ENCODE measurements at places on chromosomes 2 and 18.

DNA sequence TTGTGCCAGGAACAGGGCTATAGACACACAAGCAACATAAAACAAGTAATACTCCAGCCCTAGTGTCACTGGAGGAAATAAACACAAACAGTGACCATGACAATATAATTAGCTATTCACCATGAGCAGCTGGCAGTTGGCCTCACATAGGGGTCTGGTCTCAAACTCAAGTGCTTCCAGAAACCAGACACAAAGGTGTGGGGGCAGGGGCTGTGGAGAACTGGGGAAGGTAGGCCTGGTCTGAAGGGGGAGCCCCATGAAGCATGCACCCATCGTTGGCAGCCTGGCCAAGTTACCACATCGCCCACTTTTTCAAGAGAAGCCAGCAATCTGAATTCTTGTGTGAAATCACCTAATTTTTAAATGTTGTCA, 49.5 kb upstream of the SP3 start:
- no peak overlapping the region for H3K4me3 ChIP-seq
- no peak for DNase-seq
- H3K27ac ChIP-seq: no peak overlapping the region
- H3K36me3 ChIP-seq: no peaks in the 10 kb centered on the region
- peaks cover 7% of the 10 kb centered on the region for H3K4me1 ChIP-seq

GRCh38 chr2:138101718-138102117, 137.4 kb downstream of the HNMT start:
- no peaks in the 10 kb centered on the region for H3K36me3 ChIP-seq
- H3K27ac ChIP-seq: no peak overlapping the region
- no peak for DNase-seq
- no peak overlapping the region for H3K4me3 ChIP-seq
- H3K4me1 ChIP-seq: no peaks in the 10 kb centered on the region

GRCh38 chr2:70391988-70392387, 90.1 kb upstream of the FAM136A start:
- no peak for DNase-seq
- no peak overlapping the region for H3K27ac ChIP-seq
- H3K4me1 ChIP-seq: no peaks in the 10 kb centered on the region

DNA sequence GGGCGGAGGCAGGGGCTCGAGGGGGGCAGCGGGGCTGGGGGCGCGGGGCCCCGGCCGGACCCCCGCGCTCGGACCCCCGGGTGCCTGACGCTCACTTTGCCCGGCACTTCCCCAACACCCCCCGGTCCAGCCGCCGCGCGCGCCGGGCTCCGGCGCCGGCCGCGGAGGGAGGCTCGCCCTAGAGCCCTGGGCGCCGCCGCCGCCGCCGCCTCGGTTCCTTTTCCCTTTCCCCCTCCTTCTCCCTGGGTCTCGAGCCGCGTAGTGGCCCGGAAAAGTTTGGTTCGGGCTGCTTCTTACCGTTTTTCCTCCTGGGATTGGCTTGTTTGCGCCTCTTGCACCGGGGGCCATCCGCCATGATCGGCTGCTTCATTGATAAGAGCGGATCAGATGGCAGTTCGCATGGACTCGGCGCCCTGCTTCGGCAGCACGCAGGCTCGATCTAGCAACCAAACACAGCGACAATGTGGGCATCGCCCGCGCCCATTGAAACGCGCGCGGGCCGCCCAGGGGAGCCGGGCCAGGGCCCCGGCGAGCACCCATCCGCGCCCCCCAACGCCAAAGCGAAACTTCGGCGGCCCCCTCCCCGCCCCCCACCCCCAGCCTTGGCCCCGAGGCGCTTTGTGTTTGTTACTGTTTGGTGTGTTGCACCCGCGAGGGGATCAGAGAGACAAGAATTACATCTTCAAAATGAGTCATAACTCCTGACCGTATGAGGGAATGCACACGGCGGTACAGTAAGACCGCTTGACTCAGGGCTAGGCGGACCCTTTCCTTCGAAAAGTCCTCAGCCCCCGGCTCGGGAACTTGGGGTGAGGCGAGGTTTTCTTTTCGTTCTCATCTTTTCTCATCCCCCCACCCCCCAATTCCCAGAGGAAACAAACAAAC, 2.7 kb downstream of the ZEB2 start:
- H3K27me3 ChIP-seq: peaks cover 51% of the 10 kb centered on the region
- no peak overlapping the region for H3K27ac ChIP-seq
- peak overlapping the region; percentile 65 for H3K4me3 ChIP-seq
- no peak for DNase-seq

- no peak for DNase-seq
- no peak overlapping the region for H3K4me3 ChIP-seq
- H3K27me3 ChIP-seq: no peaks in the 10 kb centered on the region
- no peak overlapping the region for H3K27ac ChIP-seq
- no peaks in the 10 kb centered on the region for H3K4me1 ChIP-seq
These were observed 607.1 kb downstream of the ADCYAP1 start for GRCh38 chr18:1511619-1512311.

DNA sequence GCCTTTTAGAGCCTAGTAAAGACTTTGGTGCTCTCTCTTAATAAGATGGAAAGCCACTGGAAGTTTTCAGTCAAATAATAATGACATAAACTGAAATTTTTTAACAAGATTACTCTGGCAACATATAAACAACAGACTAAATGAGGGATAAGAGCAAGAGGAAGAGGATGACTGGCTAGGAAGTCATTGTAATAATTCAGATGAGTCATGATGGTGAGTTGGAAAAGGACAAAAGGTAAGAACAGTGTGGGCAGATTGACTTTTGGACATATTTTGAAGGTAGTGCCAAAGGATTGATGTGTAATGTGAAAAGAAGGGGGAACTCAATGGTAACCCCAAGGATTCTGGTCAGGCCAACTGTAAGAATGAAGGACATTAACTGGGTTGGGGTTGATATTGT, 310.3 kb downstream of the NOL4 start:
- no peaks in the 10 kb centered on the region for H3K4me1 ChIP-seq
- no peaks in the 10 kb centered on the region for H3K27me3 ChIP-seq
- no peaks in the 10 kb centered on the region for H3K36me3 ChIP-seq
- H3K4me3 ChIP-seq: no peak overlapping the region
- no peak overlapping the region for H3K27ac ChIP-seq

GRCh38 chr2:3730646-3731045, 27.3 kb downstream of the DCDC2C start:
- no peaks in the 10 kb centered on the region for H3K4me1 ChIP-seq
- H3K27me3 ChIP-seq: peaks cover 2% of the 10 kb centered on the region
- no peak overlapping the region for H3K27ac ChIP-seq
- no peak overlapping the region for H3K4me3 ChIP-seq
- no peaks in the 10 kb centered on the region for H3K36me3 ChIP-seq
- DNase-seq: no peak

- DNase-seq: no peak
- H3K27ac ChIP-seq: no peak overlapping the region
- no peaks in the 10 kb centered on the region for H3K27me3 ChIP-seq
- H3K4me1 ChIP-seq: no peaks in the 10 kb centered on the region
- no peak overlapping the region for H3K4me3 ChIP-seq
These were observed 8.5 kb downstream of the RAB17 start for GRCh38 chr2:237581751-237582746.

Data from CD4-positive, CD25-positive, alpha-beta regulatory T cell (primary cell).